Glutamatergic neuron (in vitro differentiated cells): ENCODE measurements at places on chromosomes 5 and 9. TPM values are rescaled to one million over a fixed set of nuclear protein-coding genes. Genes with fewer than 3 reads are reported as not detected.

The CLINT1 gene
- total RNA-seq: 38.0 TPM

DNA sequence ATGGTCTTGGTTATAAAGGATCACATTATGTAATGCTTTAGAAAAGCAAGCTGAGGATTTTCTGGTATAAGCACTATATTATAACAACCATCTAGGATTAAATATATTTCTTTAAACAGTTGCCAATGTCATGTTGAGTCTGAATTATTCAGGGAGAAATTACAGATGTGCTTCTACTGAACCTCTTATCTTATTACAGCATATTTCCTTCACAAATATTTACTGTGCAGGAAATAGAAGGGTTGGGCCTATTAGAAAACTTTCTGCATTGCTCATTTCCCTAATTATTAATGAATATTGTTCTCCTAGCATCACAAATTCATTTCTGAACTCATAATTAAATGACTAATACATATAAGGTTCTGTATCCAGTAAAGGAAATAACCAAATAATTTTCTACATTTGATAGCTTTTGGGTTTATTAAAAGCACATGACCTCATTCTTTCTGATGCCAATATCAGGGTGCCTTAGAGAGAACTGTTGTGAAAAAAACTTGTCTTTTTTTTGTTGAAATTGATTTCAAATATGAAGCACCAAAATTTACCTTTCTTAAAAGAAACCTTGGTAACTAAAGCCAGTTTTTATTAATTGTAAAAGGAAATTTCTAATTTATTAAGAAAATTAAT, 476.8 kb upstream of the PTGER4 start:
- no peak for DNase-seq
- H3K27me3 ChIP-seq: no peaks in the 10 kb centered on the region
- no peaks in the 10 kb centered on the region for H3K36me3 ChIP-seq
- H3K4me1 ChIP-seq: no peaks in the 10 kb centered on the region

GRCh38 chr9:83649515-83649914, 26.6 kb downstream of the IDNK start:
- peaks cover 19% of the 10 kb centered on the region for H3K36me3 ChIP-seq
- peaks cover 7% of the 10 kb centered on the region for H3K4me1 ChIP-seq
- no peak overlapping the region for H3K4me3 ChIP-seq
- H3K27me3 ChIP-seq: peaks cover 7% of the 10 kb centered on the region
- peak overlapping the region; percentile 96 for H3K27ac ChIP-seq

- no peak overlapping the region for H3K27ac ChIP-seq
- H3K36me3 ChIP-seq: no peaks in the 10 kb centered on the region
- H3K27me3 ChIP-seq: no peaks in the 10 kb centered on the region
- H3K4me1 ChIP-seq: peaks cover under 1% of the 10 kb centered on the region
Measured at GRCh38 chr9:133513214-133514100, 11.3 kb downstream of the MYMK start.

- H3K27ac ChIP-seq: no peak overlapping the region
- H3K4me1 ChIP-seq: peaks cover 2% of the 10 kb centered on the region
- H3K27me3 ChIP-seq: peaks cover 21% of the 10 kb centered on the region
- DNase-seq: no peak
Measured at GRCh38 chr9:94639999-94640376, 670 bp upstream of the FBP1 start.

The S1PR3 gene
- 2.9 TPM for total RNA-seq

The MYMK gene
- not detected for total RNA-seq

DNA sequence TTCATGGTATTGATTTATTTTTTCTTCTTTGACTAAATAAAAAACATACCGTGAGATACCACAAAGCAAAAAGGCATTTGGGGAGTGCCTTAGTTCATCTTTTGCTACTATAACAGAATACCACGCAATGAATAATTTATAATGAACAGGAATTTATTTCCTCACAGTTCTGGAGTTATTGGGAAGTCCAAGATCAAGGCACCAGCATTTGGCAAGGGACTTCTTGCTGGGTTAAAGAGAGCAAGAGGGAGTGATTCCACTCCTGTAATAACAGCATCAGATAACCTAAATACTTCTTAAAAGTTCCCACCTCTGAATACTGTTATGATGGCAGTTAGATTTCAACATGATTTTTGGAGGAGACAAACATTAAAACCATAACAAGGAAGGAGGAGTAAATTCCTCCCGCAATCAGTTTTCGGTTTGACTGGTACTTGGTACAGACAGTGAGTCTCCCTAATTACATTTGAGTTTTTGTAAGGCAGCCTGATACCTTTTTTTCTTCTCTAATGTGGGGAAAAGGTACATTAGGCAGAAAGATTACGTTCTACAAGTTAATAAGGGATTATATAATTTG, 8.8 kb upstream of the OMD start:
- H3K4me1 ChIP-seq: peaks cover 2% of the 10 kb centered on the region
- H3K36me3 ChIP-seq: no peaks in the 10 kb centered on the region
- DNase-seq: no peak
- no peak overlapping the region for H3K27ac ChIP-seq

DNA sequence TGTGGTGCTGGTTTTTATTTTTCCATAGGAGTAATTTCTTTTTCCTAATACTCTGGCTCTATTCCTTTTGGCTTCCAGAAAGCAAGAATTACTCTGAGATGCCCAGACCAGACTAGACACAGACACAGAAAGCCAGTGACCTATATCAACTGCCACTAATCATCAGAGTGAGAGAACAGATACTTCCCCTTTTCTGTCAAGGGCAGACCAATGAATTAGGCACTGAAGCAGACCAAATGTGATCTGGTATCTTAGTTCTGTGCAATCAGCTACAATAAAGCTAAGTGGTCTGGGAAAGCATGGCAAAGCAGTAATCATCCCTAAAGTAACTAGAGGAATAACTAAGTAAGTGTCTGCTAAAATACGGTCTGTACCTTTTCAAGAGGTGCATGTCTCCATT, 239.1 kb downstream of the ELAVL2 start:
- no peak overlapping the region for H3K4me3 ChIP-seq
- H3K27me3 ChIP-seq: peaks cover 2% of the 10 kb centered on the region
- peaks cover 3% of the 10 kb centered on the region for H3K36me3 ChIP-seq
- no peak for DNase-seq

DNA sequence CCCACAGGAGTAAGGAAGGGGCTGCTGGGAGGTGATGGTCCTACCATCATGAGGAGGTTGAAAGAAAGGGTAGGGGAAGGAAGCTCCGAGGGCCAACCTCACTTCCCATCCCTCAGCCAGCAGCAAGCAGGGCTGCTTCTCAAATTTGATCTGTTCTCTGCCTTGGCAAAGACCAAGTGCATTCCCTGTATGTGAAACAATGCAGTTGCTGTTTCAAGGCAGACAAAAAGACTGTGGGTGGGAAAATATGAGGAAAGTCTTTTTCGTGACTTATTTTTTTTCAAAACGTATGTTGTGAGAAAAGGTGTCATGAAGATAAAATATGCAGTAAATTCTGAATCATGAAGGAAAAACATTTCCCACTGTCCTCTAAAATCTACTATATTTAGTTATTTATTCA, 165.9 kb downstream of the ARSB start:
- H3K27ac ChIP-seq: no peak overlapping the region
- H3K4me1 ChIP-seq: no peaks in the 10 kb centered on the region
- DNase-seq: no peak
- no peaks in the 10 kb centered on the region for H3K36me3 ChIP-seq
- H3K4me3 ChIP-seq: no peak overlapping the region
- H3K27me3 ChIP-seq: no peaks in the 10 kb centered on the region

- H3K27ac ChIP-seq: no peak overlapping the region
- DNase-seq: no peak
- H3K27me3 ChIP-seq: peaks cover 2% of the 10 kb centered on the region
- no peaks in the 10 kb centered on the region for H3K36me3 ChIP-seq
Measured at GRCh38 chr5:142313682-142314081, 11.1 kb downstream of the SPRY4 start.

- no peak overlapping the region for H3K4me3 ChIP-seq
- DNase-seq: no peak
- no peak overlapping the region for H3K27ac ChIP-seq
- H3K27me3 ChIP-seq: peaks cover 7% of the 10 kb centered on the region
- H3K36me3 ChIP-seq: no peaks in the 10 kb centered on the region
- H3K4me1 ChIP-seq: peaks cover 4% of the 10 kb centered on the region
Measured at GRCh38 chr9:137217276-137218211, 4.5 kb downstream of the RNF208 start.

GRCh38 chr9:123286324-123286723, 17.9 kb upstream of the STRBP start:
- H3K27me3 ChIP-seq: no peaks in the 10 kb centered on the region
- no peaks in the 10 kb centered on the region for H3K36me3 ChIP-seq
- H3K27ac ChIP-seq: no peak overlapping the region
- no peaks in the 10 kb centered on the region for H3K4me1 ChIP-seq

GRCh38 chr9:81564632-81565031, 124.7 kb downstream of the TLE1 start:
- no peak overlapping the region for H3K27ac ChIP-seq
- no peaks in the 10 kb centered on the region for H3K36me3 ChIP-seq
- no peak for DNase-seq
- H3K4me3 ChIP-seq: no peak overlapping the region
- H3K27me3 ChIP-seq: peaks cover 9% of the 10 kb centered on the region
- peaks cover 30% of the 10 kb centered on the region for H3K4me1 ChIP-seq

DNA sequence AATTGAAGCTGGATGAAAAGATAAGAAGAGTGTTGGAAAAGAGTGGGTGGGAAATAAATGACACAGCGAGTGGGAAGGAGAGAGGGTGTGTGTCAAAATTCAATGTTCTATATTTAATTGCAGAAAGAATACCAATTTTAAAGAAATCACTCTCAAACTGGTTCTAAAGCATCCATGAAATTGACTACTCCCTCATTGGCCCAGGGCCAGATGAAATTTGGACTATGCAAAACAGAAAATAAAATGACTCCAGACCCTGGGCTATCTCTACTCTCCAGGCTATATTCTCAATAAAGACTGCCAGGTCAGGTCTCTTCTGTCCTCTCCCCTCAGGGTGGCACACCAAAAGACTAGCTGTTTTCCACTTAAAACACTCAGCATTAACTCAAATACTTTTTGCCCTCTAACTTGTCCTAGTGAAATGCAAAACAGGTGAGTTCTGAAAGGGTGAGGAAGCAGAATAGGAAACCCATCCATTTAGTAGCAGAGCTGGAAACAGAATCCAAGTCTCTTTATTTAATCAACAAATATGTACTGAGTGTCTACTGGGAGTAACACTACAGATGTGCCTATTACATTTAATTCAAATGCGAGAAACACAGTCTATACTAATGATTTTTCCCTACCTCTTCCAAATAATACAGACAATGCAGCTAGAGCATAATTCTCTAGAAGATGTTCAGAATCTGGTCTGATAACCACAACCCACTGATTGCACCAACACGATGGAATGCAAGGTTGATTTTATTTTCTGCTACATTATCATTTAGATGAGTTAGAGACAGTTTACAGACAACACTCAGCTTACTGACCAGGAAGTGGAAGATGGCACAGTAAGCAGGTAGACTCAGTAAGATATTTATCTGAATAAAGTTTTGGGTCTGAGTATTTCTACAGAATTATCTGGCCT, 42.1 kb downstream of the EFCAB9 start:
- peaks cover 18% of the 10 kb centered on the region for H3K4me1 ChIP-seq
- peak overlapping the region; percentile 18 for H3K27ac ChIP-seq
- no peaks in the 10 kb centered on the region for H3K36me3 ChIP-seq
- no peak for DNase-seq
- H3K27me3 ChIP-seq: no peaks in the 10 kb centered on the region
- H3K4me3 ChIP-seq: peak overlapping the region; percentile 23

The PHAX gene
- 41.1 TPM for total RNA-seq

GRCh38 chr5:172186114-172186695, 1.8 kb downstream of the STK10 start:
- H3K36me3 ChIP-seq: no peaks in the 10 kb centered on the region
- H3K4me3 ChIP-seq: peak overlapping the region; percentile 99
- H3K4me1 ChIP-seq: peaks cover 10% of the 10 kb centered on the region
- H3K27me3 ChIP-seq: peaks cover 6% of the 10 kb centered on the region
- no peak for DNase-seq
